ENCODE measurements at places on chromosomes 5 and 9. TPM values are rescaled to one million over a fixed set of nuclear protein-coding genes. Genes with fewer than 3 reads are reported as not detected.
A peak's percentile ranks its signal among the peaks of the same experiment; 100 is the strongest.

GRCh38 chr5:126277762-126278161 lies 145.4 kb upstream of the GRAMD2B start:
- no peak for DNase-seq

DNA sequence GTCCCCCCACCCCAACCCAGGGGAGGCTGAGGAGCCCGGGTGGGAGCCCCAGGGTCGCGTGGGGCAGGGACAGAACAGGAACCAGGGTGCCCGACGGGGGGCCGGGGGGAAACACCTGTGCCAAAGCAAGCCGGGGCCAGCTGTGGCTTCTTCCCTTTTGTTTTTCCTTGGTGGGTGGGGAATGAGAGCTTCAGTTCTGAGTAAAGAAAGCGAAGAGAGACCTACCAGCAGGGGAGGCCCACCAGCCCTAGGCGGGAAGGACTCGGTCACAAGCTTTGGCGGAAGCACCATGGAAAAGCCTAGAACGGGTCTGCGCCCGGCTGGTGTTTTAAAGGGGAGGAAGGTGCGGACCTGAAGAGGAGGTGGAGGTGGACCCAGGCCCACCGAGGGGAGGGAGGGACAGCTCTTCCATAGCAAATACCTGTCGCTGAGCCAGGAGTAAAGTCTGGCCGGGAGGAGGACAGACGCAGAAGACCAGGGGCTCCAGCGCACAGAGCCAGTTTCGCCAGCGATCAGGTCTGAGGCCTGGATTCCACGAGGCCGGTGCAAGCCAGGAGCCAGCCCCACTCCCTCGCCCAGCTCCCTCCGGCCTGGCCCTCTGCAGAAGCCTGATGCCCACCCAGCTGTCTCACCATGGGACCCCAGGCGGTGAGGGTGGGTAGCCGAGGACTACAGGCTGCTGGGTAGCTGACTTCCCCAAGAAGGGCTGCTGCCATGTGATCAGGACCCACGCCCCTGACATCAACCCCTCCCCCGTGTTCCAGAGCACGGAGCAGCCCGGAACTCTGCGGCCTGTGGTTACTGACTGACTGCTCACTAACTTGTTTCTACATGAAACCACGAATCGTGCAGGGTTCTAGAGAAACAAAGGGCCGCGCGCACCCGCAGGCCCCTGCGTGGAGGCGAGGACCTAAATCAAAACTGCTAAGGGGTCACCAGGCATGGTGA lies 849 bp upstream of the MGAT1 start:
- DNase-seq: peak; percentile 83

GRCh38 chr5:154084062-154084639 lies 45.4 kb downstream of the MFAP3 start:
- no peak for DNase-seq

DNA sequence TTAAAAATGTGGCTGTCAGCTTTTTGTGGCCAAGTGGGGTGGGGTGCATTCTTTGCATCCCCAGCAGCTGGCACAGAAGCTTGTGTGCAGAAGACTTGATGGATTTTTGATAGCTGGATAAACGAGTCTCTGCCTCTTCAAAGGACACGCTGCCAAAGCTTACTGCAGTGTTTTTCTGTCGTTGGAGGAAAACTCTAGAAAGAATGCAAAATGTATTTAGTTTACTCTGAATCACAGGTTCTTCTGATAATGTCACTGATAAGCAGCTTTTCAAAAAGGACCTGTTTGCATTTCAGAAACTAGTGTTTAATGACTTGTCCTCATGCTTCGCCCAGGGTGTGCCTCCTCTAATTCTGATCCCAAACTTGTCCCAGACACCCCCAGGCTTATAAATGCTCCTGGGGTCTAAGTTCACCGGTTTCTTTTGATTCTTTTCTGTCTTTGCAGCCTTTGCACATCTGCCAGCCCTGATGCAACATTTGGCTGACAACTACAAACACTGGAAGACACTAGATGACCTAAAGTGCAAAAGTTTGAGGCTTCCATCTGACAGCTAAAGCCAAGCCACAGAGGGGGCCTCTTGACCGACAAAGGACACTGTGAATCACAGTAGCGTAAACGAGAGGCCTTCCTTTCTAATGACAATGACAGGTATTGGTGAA lies 66.0 kb downstream of the WDR41 start:
- DNase-seq: no peak

GRCh38 chr9:98807814-98808195 lies 335 bp downstream of the GALNT12 start:
- no peak for DNase-seq

The ENHO gene
- total RNA-seq: not detected

DNA sequence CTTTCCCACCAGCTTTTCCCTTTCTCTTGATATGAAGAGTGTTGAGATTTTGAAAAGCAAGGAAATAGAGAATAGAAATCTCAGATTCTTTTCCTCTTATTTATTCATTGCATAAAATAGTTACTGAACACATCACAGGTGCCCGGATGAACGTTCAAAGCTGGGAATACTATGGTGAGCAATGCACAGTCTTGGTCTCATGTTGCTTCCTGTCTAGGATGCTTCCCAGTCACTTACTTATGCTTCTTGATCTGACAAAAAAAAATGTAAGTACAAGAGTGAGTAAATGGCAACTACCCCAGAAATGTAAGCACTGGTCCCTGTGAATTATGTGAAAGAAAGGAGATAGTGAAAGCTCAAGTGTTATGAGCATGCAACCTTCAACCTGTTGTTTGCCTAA lies 153.5 kb upstream of the S1PR3 start:
- DNase-seq: no peak

DNA sequence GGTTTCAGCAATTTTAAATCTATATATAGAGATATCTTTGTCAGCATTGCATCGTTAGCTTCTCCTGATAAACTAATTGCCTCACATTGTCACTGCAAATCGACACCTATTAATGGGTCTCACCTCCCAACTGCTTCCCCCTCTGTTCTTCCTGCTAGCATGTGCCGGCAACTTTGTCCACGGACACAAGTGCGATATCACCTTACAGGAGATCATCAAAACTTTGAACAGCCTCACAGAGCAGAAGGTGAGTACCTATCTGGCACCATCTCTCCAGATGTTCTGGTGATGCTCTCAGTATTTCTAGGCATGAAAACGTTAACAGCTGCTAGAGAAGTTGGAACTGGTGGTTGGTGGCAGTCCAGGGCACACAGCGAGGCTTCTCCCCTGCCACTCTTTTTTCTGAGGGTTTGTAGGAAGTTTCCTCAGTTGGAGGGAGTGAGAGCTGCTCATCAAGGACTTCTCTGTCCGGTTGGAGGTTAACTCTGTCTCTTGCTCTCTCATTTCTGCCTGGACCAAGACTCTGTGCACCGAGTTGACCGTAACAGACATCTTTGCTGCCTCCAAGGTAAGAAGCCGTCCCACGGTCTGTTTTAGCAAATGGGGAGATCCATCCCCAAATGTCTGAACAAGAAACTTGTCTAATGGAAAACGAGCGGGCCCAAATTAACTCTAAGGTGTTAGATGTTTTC lies at the start of gene IL4:
Gene IL4 (plus strand): TSS at position 51 of the 692 bp plus-strand sequence. CDS start 62 bp downstream, at position 113.
- DNase-seq: no peak

GRCh38 chr5:115542086-115542485 lies 2.5 kb downstream of the FEM1C start:
- no peak for DNase-seq

DNA sequence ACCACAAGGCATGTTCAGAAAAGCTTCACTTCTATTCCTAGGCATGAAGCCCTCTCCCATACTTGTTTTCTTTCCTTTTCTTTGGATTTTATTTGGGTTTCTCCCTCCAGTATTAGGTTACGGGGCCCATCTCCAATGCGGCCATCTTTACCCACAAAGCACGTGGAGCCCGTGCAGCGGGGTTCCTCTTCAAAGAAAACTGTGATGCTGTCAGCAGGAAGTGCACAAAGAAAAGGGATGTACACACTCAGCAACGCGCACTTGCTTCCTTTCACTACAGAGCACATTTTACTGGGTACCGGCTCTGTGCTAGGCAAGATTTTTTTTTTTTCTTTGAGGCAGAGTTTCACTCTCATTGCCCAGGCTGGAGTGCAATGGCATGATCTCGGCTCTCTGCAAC lies 106.6 kb downstream of the COL23A1 start:
- DNase-seq: no peak

- DNase-seq: no peak
These were observed 28.3 kb downstream of the WWC1 start for GRCh38 chr5:168319774-168320173.

The PCDHB5 gene
- 0.10 TPM for total RNA-seq

The GNAQ gene
- total RNA-seq: 31.6 TPM

GRCh38 chr5:157143127-157143971 lies 684 bp upstream of the MED7 start:
- DNase-seq: no peak

DNA sequence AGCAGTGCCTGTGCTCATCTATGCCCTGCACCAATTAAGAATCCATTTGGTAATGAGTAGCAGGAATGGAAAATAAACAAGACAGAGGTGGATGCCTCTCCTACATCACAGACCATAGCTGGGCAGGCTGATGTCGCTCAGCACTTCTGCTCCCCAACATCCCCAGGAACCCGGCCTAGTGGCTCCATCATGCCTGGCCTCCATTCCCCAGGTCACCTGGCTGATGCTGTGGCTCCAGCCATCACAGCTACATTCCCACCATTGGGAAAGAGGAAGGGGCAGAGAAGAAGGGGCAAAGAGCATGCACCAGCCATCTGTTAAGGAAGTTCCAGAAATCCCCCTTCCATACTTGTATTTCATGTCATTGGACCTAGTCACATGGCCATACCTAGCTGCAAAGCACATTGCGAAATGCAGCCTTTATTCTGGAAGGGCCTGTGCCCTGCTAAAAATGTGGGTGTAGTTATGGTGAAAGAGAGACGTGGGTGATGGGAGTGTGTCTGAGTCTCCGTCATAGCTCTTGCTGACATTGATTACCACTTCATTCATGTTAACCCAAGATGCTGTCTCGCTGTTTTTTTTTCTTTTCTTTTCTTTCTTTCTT lies 86.1 kb upstream of the ADAMTS2 start:
- no peak for DNase-seq

The STRBP gene
- total RNA-seq: 14.6 TPM

GRCh38 chr5:158519433-158520021 lies 580.2 kb downstream of the EBF1 start:
- no peak for DNase-seq

GRCh38 chr9:135864447-135865049 lies 42.8 kb downstream of the CAMSAP1 start:
- no peak for DNase-seq

GRCh38 chr5:38642189-38642911 lies 85.9 kb upstream of the LIFR start:
- no peak for DNase-seq

The F2RL2 gene
- 0.04 TPM for total RNA-seq

DNA sequence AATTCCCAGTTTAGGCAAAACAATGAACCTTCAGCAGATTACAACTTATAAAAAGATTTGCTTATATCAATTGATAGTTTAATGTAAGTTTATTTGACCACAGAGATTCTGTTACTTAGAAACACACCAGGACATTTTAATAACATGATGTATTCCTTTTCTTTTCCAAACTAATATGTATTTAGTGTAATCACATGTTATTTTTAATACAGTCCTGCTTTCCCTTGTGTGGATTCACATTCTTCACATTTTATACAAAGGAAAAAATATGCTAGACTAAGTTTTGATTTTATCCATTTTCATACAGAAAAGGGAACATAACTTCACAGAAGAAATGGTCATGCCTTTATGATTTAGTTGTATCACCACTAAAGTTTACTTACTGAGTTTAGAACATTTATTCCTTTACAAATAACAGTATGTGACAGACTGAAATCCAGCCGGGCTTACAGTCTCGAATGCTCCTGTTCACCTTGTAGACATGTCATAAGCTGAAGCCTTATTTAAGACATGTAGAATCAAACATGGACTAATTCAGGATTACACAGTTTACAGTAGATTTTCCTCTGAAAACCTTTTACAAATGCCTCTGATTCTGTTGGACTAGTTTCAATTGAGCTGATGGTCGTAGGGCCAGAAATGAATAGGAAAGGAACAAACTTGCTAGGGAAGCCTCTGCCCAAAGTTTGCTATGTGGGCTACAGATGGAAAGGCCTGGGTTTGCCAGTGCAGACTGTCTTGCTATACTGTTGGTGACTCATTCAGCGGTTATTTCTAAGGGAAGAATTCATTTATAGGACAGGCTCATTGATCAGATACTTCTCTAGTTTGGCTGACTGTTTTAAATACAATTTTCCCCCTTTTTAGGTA lies 6.6 kb upstream of the ASPN start:
- no peak for DNase-seq
